ENCODE measurements at places on chromosomes 4 and X. TPM values are rescaled to one million over a fixed set of nuclear protein-coding genes. Genes with fewer than 3 reads are reported as not detected.

DNA sequence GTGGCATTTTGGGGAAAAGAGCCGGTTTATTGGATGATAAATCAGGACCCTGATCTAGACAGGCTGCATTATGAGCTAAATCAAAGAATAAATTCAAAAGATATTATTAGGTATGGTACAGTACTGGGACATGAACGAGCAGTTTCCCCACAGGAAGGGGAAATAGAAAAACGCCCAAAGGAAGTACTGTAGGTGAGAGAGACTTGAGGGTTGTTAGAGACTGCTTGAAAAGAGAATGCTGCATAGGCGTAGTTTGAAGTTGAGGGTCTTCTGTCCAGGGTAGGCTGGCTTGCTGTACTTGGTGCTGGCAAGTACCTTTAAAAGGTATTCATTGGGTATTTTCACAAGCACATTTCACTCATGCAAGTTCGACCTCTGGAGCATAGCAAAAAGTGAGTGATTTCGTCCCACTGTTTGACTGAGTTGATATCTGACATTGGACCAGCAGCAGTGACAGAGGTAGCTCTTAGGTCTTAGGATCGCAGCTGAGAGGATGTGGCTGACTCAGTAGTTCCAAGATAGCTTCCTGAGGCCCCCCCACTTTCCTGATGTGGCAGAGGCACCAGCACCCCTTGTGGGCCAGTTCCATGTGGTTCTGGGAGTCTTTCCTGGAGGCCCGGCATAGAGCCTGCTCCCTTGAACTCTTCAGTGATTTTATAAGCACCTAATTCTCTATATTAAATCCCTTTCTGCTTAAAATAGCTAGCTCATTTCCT is 64.3 kb downstream of the TMEM131L start:
- DNase-seq: no peak

GRCh38 chr4:186839122-186840037 is 115.7 kb upstream of the FAT1 start:
- DNase-seq: no peak

GRCh38 chr4:105196523-105197145 is 50.0 kb downstream of the TET2 start:
- no peak for DNase-seq

EPGN gene
- 16.6 TPM for total RNA-seq

Measured in type B pancreatic cell (in vitro differentiated cells).